ENCODE measurements at places on chromosomes 12 and 14. TPM values are rescaled to one million over a fixed set of nuclear protein-coding genes. Genes with fewer than 3 reads are reported as not detected.

DNA sequence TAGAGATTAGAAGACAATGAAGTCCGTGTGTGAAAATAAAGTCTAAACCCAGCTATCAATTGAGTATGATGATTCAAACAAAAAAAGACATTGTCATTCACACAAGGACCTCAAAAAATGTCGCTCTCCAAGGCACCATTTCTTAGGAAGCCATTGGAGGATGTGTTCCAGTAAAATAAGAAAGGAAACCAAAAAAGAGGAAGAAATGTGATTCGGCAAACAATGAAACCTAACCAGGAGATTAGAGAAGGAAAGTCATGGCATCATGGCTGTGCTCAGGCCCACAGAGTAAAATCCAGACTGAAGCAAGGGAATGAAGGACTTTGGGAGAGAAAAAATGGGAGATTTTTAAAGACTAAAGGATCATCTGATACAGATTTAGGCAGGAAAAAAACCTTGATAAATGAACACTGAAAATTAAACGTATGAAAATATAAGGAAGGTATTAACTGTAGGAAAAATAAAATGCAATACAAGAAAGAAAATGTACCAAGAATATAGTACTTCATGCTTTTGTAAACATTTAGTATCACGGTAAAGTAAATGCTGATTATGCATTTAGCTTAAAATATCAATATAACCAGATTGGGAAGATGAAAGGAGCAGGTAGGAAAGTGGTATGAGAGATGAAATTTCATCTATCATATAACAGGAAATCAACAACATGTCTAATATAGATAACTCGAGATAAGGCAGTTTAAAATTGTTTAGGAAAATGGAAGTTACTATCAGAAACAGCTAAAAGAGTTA lies 38.2 kb upstream of the MTHFD1 start:
- DNase-seq = no peak

GRCh38 chr14:33948869-33949408 lies 1.9 kb downstream of the EGLN3 start:
- DNase-seq = no peak

GRCh38 chr14:62674563-62675237 lies 370.6 kb downstream of the KCNH5 start:
- no peak for DNase-seq

DNA sequence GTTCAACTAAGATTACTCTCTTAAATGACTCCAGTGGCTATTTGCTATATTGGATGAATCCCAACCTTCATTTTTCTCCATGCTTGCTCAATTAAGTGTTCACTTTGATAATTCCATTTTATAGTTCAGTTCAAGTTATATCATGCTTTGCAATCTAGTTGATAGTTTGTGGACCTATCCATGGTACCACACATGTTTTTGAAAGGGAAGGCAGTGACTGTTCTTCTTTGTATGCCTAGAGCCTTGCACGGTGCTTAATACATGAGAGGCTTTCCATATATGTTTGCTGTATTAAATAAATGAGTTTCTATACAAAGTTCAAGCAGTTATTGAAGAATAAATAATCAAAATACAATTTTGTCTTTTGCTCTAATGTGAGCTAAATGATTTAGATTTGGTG lies 391.3 kb downstream of the NELL2 start:
- no peak for DNase-seq

DNA sequence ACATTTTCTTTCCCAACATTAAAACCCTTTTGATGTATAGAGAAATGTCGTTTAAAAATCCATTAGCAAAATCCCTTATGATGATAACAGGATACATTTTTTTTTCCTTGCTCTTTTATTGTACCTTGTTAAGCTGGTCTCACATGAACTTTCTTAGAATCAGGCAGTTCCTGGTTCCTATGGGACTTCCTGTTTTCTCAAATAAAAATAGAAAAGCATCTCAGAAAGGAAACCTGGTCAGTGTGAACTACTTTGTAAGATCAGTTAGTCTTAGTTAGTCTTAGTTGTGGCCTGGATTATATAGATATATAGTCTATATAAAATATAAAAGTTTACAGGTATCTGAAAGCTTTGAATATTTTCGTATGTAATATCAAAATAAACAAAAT lies 40.3 kb downstream of the LEMD3 start:
- peak; percentile 16 for DNase-seq

DNA sequence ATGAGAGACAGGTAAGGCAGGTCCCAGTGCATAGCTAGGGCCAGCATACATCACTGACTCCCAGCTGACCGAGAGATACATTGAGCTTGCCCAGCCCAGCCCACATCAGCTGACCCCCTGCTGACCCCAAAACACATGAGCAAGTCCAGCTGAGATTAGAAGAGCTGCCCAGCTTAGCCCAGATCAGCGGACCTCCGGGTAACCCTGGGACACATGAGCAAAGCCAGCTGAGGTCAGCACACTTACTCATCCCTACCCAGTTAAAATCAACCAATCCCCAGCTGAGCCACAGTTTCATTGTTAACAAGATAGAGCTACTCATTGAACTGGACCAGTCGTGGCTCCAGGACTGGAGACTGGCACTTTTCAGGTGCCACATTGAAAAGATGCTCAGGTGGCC lies 21.8 kb upstream of the FBXO34 start:
- no peak for DNase-seq

GRCh38 chr14:96574633-96575632 lies 72.8 kb downstream of the PAPOLA start:
- no peak for DNase-seq

GRCh38 chr12:108856170-108856427 lies 1.3 kb downstream of the SSH1 start:
- DNase-seq = no peak

- DNase-seq = peak; percentile 85
Measured at GRCh38 chr14:34699873-34700621, 14.3 kb downstream of the CFL2 start.

DNA sequence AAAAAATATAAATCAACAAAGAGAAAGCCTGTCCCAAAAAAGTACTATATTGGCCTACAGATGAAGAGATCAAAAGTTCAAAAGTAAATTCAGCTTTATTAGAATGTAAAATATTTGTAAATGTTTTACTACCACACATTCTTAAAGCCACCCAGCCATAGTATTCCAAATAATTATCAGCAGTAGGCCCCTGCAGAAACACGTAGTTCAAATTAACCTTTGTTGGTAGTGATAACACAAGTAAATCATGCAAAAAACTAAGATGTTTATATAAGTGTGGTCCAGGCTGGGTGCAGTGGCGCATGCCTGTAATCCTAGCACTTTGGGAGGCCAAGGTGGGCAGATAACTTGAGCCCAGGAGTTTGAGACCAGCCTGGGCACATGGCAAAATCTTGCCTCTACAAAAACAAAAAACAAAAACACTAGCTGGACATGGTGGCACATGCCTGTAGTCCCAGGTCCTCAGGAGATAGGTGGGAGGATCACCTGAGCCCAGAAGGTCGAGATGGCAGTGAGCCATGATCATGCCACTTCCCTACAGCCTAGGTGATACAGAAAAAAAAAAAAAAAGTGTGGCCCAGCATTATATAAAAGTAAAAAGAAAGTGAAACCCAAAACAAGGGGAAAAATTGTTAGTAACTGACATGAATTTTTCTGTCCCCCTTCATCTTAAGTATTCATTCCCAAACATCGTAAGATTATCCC lies 17.9 kb downstream of the SPTLC2 start:
- DNase-seq = no peak

DNA sequence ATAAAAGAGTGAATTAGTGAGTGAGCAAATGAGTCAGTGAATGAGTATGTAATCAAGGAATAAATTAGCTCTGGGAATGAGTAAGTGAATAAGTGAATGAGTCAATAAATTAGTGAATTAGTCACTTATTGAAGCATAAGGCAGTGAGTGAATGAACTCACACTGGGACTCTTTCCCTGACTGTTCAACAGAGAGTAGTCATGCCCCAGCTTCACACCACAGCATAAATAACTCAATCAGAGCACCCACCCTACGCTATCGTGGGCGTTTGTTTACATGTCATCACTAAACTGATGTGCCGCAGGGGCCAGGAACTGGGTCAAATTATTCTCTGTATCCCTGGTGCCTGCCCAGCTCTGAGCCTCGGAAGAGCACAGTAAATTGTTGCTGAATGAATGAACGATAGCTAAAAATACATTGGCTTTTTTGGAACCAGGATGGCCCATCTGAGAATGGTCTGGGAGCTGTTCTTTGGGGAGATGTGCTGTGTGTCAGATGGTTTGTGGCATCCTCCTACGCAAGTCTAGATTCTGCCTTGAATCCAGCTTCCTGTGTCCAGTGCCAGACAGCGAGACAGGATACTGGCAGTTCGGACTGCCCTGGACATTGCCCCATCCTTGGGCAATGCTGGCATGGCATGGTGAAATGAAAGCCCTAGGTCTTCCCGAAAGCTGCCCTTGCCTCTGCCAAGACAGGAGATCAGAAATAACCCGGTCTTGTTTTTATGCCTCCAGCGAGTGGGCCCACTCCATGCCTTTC lies 98.0 kb upstream of the RTL1 start:
- no peak for DNase-seq

DNA sequence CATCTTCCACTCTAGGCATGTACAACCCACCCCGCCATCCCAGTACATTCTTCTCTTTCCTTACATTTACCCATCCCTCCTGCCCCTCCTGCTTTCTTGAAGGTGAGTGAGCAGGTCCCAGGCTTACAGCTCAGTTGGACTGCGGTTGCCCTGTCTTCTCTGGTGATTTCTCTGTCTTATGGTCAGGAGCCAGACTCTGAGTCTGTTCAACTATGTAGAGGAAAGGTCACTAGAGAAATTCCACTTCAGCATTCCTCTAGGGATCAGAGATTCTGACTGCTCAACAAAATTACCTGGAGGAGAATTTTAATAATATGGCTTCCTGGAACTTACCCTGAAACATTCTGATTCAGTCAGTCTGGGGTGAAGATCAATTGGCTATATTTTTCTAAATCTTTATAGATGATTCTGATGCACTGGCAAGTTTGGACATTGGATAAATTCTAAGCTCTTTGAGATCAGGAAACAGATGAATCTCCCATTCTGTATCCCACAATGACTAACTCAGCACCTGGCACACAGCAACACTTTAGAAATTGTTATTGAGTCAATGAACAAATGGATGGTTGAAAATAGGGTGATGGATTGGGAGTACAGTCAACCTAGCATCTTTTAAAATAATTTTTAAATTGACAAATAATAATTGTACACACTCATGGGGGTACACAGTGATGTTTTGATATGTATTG lies 128.6 kb upstream of the HIF1A start:
- DNase-seq = no peak

GRCh38 chr12:19528750-19529149 lies 89.5 kb downstream of the AEBP2 start:
- DNase-seq = no peak

DNA sequence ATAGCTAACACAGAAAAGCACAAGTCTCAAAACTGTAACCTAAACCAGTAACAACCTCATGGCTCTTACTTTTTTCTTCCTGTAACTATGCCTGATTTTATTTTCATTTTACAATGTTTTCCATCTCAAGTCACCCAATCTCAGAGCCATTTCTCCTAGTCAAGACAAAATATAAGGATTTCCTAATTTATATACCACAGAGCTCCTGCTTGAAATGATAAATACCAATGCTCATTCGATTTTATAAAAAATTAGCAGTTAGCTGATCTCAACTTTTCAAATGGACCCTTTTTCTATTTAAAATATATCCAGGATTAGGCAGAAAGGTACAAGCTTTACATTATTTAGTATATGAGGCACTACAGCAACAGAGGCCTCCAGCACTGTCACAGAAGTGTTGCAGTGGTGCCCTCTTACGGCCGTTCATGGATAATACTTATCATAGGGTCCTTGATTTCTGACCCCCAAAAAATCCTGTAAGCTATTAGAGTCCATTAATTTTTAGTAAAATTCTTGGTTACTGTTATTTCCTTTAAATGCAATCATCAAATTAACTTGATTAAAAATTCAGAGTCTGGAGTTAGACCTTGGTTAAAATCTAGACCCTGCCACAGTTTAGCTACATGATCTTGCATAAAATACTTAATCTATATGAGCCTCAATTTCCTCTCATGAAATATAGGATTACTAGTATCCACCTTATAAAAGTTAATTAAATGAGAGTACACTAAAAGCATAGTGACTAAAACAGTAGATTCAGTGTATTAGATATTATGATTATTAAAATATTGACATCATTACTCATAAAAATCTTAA lies 68.3 kb downstream of the SEC23A start:
- no peak for DNase-seq

- no peak for DNase-seq
Measured at GRCh38 chr12:122051231-122051876, 27.2 kb upstream of the MLXIP start.

DNA sequence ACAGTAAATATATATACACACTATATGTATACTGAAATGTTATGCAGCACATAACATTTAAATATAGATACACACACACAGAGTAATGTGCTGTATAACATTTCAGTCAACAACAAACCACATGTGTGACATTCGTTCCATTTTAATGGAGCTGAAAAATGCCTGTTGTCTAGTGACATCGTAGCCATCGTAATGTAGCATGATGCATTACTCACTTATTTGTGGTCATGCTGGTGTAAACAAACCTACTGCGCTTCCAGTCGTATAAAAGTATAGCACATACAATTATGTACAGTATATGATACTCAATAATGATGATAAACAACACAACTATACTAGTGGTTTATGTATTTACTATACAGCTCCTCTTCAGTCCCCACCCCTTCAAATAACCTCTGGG lies 119.0 kb upstream of the SLC38A4 start:
- DNase-seq = no peak

- peak; percentile 86 for DNase-seq
Measured at GRCh38 chr14:20609215-20610001, 18.2 kb upstream of the RNASE12 start.

- DNase-seq = no peak
Measured at GRCh38 chr14:96198430-96199130, 6.1 kb upstream of the BDKRB2 start.

DNA sequence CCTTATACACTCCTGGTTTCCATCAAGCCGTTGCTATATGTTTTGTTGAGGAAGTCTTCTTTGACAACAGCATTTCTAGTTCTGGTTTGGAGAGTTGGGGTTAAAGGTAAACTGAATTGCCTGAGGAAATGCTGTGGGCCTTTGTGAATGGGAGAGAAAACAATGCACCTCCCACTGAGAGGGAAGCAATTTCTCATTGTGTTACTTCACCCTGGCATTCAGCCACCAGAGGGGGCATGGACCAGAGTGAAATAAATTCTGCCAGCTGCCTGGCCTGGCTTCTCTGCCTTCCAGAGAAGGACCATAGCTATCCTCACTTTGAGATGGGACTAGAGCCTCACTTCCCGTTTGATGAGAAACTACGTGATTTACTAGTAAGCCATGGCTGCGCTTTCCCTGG lies 475.3 kb downstream of the EGLN3 start:
- no peak for DNase-seq

GRCh38 chr12:57849035-57849434 lies 2.5 kb upstream of the CTDSP2 start:
- no peak for DNase-seq

ISM2 gene
- not detected for total RNA-seq

MON2 gene
- total RNA-seq = 128 TPM

MGP gene
- 127 TPM for total RNA-seq

ABHD4 gene
- 11.3 TPM for total RNA-seq

HSPA2 gene
- 19.7 TPM for total RNA-seq

TECPR2 gene
- total RNA-seq = 8.5 TPM

GXYLT1 gene
- total RNA-seq = 15.3 TPM
